ENCODE measurements at places on chromosomes 3 and 15.
A peak's percentile ranks its signal among the peaks of the same experiment; 100 is the strongest.

GRCh38 chr15:98586066-98586465 lies 62.3 kb upstream of the IGF1R start:
- ATAC-seq: no peak

GRCh38 chr15:70643106-70643782 lies 120.1 kb downstream of the UACA start:
- no peak for ATAC-seq

GRCh38 chr3:52934630-52935530 lies 37.5 kb upstream of the STIMATE start:
- peak; percentile 100 for ATAC-seq

DNA sequence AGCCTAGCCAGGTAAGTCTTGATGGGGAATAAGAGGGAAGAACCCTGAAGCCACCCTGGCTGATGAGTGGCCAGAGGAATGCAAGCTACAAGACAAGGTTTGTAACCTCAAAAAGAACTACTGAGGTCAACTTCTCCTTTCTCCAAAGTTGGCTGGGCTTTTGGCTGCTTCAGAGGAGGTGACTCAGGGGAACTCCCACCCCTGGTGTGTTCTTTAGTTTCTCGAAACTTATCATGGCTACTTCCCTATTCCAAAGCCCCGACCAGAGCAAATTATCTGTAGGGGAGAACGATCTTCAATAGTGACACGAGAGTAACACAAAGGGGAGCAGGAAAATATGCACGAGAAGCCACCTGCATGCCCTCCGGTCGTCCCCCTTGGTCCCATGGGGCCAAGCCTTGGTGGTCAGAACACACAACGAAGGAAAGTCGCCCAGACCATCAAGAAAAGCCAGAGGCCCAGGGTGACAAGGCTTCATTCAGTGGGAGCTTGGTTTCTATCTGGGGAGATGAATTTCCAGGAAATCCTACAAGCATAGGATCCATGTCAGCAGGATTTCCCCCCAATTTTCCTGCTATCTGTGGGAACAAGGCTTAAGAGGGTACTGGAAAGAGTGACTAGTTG lies 6.5 kb upstream of the BCL2A1 start:
- ATAC-seq: no peak

GRCh38 chr3:161689584-161690298 lies 193.1 kb downstream of the OTOL1 start:
- no peak for ATAC-seq

DNA sequence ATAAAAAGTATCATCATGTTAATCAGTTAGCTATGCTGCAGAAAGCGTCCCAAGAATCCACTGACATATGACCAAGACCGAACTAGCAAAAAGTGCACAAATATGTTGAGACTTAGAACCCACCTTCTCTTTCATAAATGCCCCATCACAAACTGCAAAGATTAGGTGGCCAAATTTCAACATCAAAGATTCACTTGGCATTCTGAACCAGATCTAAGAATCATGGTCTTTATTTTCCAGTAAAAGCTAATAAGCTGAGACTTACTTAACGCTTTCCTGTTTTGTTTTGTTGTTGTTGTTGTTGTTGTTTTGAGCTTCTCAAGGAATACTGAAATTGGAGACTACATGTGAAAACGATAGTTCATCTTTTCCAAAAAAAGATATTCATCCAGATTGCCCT lies 62.4 kb downstream of the ZBTB20 start:
- no peak for ATAC-seq

DNA sequence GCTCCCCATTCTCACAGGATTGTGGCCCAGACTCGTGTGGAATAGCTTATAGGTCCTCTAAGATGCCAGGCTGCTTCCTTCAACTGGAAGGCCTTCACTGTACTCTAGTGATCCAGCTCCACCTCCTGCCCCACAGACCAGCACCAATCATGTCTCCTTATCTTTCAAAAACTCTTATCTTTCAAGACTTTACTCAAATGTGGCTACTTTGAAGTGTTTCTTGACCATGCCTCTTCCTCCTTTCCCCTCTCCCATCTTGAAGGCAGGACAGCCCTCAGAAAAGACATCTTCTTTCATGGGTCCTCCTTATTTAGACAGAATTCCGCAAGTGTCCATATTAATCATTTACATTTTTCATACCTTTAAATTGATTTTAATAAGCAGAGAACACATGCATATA lies 142.3 kb downstream of the CHST2 start:
- no peak for ATAC-seq

DNA sequence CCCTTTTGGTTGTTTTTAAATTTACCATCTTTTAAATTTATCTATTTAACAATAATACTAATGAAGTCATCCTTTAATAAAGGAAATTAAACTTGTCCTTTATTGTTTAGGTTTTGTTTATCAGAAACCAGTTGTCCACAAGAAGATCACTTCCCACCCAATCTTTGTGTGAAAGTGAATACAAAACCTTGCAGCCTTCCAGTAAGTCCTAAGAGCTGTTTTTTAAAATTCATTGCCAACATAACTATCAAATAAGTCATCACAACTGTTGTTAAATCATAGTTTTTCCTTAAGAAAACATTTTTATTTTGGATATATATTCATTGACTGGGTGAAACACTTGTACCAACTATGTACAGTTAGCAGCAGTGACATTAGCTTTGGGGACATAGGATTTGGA lies 59.4 kb downstream of the CALML4 start:
- no peak for ATAC-seq

GRCh38 chr3:188335656-188336055 lies 181.7 kb downstream of the LPP start:
- ATAC-seq: no peak

DNA sequence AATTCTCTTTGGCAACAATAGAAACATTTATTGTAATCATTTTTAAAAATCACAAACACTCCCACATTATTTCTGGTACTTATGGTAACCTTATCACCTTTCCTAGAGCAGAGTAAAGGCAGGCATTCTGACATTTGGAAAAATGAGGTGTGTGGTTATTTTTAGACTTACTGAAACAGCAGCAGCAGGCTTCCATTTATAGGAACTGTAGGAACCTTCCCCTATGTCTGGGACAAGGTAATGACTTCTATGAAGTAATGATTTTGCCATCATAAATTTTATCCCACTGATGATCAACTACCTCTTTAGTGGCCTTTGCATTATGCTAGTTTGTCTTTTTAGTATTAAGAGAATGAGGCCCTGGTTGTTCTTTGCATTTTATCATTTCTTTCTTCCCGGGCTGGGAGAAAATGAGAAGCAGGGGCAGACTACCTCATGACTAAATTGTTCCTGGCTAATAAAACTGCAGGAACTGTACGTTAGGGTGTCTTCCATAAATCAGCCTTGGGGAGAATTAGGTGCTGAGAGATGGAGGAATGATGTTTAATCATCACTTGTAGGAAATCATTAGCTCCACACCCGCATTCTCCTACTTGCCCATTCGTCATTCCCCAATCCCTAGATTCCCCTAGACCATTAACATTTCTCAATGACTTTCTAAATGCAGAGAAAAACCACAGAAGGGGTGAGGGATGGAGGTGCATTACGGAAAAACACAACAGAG lies 680.3 kb downstream of the AGBL1 start:
- ATAC-seq: no peak

DNA sequence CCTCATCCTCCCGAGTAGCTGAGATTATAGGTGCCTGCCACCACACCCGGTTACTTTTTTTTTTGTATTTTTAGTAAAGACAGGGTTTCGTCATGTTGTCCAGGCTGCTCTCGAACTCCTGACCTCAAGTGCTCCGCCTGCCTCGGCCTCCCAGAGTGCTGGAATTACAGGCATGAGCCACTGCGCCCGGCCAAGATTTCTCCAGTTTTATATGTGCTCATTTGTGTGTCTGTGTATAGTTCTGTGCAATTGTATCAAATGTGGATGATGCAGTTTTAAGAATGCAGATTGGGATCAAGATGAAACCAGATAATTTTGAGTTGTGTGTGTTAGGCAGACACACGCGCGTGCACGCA lies 68.3 kb downstream of the SLCO3A1 start:
- ATAC-seq: no peak

DNA sequence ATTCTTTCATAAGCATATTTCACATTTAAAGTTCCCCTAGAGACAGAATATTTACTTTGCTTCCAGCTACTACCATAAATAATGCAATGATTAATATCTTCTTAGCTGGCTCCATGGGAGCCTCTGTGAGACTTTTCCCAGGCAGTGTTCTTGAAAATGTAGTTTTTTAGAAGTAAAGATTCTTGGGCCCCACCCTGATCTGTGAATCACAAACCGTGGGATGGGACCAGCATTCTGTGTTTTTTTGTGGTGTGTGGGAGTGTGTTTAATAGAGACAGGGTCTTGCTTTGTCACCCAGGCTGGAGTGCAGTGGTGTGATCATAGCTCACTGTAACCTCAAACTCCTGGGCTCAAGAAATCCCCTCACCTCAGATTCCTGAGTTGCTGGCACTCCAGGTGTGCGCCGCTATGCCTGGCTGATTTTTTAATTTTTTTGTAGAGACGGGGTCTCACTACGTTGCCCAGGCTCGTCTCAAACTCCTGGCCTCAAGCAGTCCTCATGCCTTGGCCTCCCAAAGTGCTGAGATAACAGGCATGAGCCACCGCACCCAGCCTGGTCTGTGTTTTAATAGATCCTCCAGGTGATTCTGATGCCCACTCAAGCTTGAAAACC lies 83.0 kb downstream of the KLHL25 start:
- no peak for ATAC-seq

- no peak for ATAC-seq
These were observed 54.8 kb upstream of the CHRNB4 start for GRCh38 chr15:78695854-78696253.

- no peak for ATAC-seq
These were observed 58.4 kb downstream of the TBC1D2B start for GRCh38 chr15:78018946-78019644.

GRCh38 chr3:124884474-124885101 lies 2.6 kb downstream of the ITGB5 start:
- ATAC-seq: no peak

DNA sequence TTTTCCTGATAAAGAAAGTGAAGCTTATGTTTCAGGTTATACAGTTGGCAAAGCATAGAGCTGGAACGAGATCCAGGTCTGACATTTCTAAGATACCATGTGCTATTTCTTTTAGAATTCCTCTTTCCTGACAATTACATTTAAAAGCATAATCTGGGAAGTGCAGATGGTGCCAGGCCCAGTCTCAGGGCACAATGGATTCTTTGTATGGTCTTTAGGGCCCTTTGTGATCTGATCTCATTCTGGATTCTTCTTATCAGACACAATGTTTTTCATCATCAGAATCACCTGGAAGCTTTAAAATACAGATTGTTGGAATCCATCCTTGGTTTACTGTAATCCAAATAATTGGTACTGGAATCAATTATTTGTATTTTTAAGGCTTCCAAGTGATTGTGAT lies 18.6 kb upstream of the GLCE start:
- ATAC-seq: no peak

- ATAC-seq: peak; percentile 45
These were observed 793 bp downstream of the SLC30A4 start for GRCh38 chr15:45521596-45522327.

DNA sequence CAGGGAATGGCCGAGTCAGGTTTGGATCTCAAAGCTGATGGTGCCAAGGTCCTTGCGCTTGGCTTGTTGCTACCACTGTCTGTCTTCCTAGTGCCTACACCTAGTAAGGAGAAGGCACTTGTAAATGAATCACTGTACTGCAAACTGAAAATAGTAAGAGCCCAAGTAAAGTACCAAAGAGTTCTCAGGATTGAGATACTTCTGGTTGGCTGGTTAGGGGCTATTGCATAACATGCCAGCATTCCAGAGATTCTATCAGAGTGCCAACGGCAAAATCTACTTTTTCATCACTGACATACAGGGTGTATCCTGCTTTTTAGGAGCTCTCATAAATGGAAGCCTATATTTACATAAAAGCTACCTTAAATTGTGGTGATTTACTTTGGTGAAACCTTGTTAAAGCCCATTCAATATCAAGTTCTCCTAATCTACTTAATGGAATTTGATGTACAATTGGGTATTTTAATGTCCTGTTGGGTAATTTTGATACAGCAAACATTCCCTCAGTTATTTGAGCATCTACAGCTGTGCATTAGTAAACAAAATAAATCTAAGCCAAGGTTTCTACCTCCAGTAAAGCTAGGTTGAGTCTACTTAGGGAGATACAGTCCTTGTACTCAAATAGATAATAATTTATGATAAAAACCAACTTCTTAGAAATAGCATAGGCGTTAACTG lies 30.7 kb upstream of the CHD2 start:
- ATAC-seq: peak; percentile 86

GRCh38 chr15:29676961-29677402 lies 145.3 kb downstream of the TJP1 start:
- peak; percentile 83 for ATAC-seq

- ATAC-seq: no peak
These were observed 32.9 kb downstream of the PLCH1 start for GRCh38 chr3:155712008-155712407.

GRCh38 chr3:134331811-134332199 lies 42.4 kb downstream of the AMOTL2 start:
- no peak for ATAC-seq

DNA sequence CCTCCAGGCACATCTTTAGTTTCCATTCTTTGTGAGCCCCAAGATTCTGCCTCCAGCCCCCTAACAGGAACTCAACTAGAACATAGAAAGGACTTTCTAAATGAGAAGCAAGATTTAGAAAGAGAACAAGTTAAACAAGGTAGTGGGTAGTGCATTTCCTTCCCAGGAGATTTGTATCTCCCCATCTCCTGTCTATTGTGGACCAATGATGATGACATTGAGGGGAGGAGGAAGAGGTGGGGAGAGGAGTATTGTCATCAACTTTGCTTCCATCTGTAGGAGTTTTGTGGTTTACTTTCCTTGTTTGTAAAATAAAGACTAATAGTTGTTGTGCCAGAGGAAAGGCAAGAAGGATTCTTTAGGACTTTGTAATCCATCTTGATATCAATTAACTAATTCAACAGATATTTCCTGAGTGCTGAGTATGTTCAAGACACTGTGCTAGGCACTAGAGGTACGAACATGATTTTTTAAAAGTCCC lies 235.3 kb upstream of the ROPN1 start:
- ATAC-seq: no peak

DNA sequence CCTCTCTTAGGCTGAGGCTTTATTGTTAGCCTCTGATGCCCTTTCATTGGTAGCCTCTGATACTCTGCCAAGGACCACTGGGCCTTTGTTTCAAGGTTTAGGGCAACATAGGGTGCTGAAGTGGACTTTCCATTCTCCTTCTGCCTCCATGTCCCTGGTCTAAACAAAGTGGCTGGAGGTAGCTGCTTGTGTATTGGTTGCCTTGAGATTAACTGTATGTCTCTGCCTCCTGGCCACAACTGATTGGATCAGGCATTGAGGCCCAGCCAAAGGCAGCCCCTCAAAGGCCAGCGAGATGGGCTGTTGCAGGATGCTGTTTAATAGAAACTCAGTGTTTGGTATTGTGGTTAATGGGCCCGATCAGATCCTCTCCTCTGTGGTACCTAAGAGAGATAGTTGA lies 77.9 kb upstream of the PRR23C start:
- ATAC-seq: no peak

DNA sequence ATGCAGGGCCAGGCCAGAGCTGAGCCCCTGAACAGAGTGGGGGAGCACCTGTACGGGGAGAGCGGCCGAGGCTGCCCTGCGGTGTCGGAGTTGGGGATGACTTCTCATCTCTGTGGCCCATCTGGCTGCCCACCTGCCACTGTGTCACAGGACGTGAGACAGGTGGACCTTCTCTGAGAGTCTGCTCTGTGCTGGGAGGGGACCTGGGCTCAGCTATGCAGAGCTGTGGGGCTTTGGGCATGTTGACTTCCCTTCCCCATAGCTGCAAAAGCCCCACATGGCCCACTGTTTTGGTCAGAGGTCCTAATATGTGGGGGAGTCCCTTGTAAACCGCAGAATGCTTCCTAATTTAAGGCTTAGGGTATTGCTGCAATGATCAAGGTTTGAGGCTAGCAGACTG lies 68.0 kb upstream of the TRPM1 start:
- no peak for ATAC-seq

- no peak for ATAC-seq
These were observed 116.2 kb downstream of the ROBO1 start for GRCh38 chr3:79651536-79652065.
